ENCODE measurements at places on chromosomes 6 and 20.

GRCh38 chr6:2554651-2555260 lies 196.0 kb downstream of the MYLK4 start:
- no peak for DNase-seq

- DNase-seq = no peak
Measured at GRCh38 chr20:11445161-11445560, 472.5 kb upstream of the BTBD3 start.

GRCh38 chr6:5989141-5989723 lies 17.5 kb downstream of the NRN1 start:
- no peak for DNase-seq

GRCh38 chr6:2534406-2535042 lies 216.2 kb downstream of the MYLK4 start:
- no peak for DNase-seq

DNA sequence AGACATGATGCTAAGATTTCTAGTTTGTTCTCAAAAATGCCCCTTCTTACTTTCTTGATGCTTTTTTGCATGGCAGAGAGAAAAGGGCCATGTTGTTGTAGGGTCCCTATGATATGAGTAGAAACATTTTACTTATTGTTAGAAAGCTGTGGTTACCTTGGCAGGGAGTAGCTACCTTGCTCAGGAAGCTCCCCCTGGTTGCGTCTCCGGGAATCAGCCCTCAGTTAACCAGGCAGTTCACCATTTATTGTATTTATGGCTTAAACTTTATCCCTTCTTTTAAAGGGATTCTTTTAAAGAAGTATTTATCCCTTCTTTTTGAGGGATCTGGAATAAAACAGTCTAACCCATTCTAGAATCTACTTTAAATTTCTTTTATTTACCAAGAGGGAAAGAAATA lies 113.9 kb upstream of the PROKR2 start:
- no peak for DNase-seq

GRCh38 chr6:143429970-143430369 lies 20.5 kb downstream of the ADAT2 start:
- DNase-seq = no peak

GRCh38 chr20:47241345-47241781 lies 115.1 kb downstream of the ZMYND8 start:
- DNase-seq = no peak

DNA sequence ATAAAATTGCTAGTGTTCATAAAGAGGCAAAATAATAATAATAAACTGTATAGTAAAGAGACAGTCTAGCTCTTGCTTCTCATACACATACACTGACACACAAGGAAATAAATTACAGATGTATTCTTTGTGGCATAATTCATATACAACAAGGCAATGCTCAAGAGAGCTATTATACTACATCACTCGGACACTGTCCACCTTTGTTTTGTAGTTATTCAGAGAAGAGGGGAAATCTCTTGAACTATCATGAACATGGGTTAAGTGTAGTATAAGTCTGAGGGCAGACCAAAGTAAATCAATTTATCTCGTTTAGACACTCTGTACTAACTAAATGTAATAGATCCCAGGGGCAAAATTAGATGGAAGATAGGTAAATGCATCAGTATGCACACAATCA lies 72.7 kb upstream of the PHIP start:
- no peak for DNase-seq

- no peak for DNase-seq
Measured at GRCh38 chr20:17966432-17967310, 1.9 kb downstream of the SNX5 start.

DNA sequence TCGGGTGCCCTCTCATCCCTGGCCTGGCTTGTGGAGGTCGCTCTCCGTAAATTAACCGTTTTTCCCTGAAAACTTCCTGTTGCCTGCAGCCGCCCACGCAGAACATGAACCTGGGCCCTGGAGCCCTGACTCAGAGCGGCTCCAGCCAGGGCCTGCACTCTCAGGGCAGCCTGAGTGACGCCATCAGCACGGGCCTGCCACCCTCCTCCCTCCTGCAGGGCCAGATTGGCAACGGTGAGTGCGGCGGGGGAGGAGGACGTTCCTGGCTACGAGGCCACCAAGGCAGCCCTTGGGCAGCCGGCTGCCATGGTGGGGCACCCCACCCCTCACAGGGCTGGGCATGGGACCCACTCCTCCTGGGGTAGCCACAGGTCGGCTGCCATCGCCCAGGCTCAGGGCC lies 17.8 kb downstream of the SS18L1 start:
- DNase-seq = no peak

- DNase-seq = no peak
Measured at GRCh38 chr6:7684076-7684475, 41.8 kb upstream of the BMP6 start.

DNA sequence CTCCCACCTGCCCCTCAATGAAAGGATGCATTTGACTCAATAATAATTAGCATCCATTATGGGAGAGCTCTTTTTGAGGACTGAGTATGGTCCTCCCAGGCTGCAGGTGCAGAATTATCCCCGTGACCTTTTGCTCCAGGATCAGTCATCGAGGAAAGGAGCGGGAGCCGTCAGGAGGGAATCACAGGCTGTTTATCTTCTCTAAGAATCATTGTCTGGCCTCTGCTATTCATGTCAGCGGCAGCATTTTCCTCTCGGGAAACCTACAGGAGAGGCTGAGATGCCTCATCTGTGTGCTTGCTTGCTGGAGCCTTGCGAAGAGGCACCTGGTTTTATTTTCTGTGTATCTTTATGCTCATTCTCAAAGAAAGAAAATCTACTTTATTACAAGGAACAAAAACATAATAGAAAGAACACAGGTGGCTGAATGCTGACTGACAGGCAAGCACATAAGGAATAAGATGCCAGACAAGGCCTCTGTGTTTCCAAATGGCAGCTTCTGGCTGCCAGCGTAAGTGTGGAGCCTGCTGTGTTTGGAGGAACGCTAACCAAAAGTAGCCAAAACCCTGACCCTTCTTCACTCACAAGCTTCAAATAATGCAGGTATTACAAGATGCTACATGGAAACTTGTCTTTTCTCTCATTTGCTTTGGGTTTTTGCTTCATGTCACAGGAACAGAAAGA lies 539.1 kb upstream of the MARCKS start:
- no peak for DNase-seq

- DNase-seq = no peak
Measured at GRCh38 chr20:47985092-47985850, 200.0 kb upstream of the SULF2 start.

All from NT2/D1 (cell line).